Trophoblast cell (in vitro differentiated cells and primary cell): ENCODE measurements at places on chromosomes 3 and 15.

- peak; percentile 52 for DNase-seq
Measured at GRCh38 chr3:172317984-172318383, 130.3 kb downstream of the GHSR start.

DNA sequence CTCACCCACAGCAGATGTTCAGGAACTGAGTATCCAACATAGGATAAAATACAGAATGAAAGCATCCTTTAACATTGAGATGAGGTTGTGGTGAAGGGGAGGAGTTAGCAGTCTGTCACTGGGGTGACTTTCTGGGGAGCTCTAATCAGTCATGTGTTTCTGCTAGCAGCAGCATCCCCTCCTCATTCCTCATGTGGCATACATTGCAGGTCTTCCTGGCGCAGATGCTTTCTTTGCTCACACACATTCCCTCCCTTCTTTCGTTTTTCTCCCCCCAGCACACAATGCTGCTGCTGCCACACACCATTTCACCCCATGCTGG lies 135.0 kb downstream of the CACNA1D start:
- DNase-seq: no peak

DNA sequence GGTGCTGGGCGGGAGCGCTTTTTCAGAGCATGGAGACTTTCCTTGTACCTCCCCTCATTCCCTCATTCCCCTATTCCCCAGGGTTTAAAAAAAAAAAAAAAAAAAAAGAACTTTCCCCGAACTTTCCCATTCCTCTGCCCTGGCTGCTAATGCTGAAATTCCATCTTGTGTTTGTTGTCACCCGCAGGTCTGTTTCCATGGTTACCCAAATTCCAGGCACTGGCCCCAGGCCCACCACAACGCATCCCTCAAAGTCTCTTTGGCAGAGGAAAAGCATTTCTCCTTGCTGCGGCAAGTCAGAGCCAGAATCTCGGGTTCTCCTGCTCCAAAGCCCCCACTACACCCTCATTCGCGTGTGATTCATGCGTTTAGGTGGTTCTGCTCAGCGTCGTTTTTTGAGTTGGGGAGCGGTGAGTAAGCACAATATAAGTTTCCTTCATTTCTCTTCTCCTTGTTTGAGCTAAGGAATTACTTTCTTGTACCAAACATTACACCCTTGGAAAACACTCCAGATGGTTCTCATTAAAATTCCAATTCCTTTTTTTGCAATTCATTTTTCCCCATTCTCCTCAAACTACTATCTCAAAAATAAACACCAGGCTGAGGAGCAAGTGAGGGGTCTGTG lies 21.6 kb downstream of the ANAPC13 start:
- peak; percentile 95 for DNase-seq

DNA sequence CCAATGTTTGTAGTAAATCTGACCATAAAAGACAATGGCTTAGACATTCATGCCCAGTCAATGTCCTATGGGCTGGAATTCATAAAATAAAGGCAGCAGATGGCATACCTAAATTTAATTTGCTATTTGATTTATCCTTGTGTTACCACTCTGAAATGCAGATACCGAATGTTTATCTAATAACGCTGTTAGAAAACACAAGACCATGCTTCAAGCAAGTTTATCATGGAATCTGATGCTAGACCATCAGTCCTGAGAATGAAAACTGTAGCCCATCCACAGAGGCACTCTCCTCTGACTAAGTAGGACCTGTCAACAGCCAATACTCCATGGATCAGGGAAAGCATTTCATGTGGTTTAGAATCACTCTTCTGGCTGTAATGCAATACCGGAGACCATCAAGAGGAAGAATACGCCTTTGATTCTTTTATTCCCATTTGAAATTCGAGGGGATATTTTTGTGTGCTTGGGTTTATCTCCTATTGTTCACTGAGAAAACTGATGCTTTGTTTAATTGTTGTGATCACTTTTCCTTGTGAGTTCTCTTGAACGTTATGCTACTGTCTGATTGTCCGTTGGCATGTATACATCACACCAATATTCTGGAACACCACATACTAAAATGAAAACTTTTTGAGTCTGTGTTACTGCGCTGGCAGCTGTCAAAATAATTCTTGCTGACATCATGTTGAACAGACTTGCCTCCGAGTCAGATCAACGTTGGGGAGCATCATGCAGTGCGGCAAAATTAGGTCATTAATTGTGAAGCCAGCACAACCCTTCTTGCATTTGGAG lies 12.1 kb upstream of the CPB1 start:
- DNase-seq: no peak

DNA sequence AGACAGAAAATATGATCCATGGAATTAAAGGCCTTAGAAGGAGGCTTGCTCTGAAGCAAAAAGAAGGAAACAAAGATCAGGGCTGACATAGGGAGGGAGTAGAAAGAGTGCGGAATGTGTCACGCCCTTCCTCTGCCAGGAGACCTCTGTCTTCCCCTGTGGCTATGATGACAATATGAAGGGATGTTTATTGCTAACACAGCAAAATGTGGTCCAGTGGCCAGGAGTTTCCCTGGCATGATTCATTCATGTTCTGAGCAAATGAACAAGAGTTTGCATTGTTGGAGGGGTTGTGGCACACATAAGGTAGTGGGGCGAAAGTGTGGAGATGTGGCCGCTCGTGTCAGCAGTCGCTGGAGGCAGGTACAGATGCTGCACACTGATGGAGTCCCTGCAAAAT lies 169.4 kb downstream of the SHQ1 start:
- DNase-seq: no peak

GRCh38 chr15:75902129-75902557 lies 1.5 kb upstream of the FBXO22 start:
- DNase-seq: peak; percentile 90

- no peak for DNase-seq
Measured at GRCh38 chr3:99903869-99904268, 86.2 kb downstream of the CMSS1 start.

DNA sequence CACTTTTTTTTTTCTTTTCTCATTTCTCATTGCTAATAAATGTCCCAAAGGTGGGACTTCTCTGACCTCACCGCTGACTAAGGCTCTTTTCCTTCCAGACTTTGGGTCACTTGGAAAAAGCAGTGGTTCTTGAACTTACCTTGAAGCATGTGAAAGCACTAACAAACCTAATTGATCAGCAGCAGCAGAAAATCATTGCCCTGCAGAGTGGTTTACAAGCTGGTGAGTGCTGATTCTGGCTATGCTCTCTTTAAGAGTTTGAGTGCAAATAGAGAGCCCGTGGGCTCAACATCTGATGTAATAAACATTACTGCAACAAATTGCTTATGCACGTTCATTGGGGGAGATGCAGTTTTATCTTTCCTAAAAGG lies 2.0 kb downstream of the BHLHE40 start:
- no peak for DNase-seq

DNA sequence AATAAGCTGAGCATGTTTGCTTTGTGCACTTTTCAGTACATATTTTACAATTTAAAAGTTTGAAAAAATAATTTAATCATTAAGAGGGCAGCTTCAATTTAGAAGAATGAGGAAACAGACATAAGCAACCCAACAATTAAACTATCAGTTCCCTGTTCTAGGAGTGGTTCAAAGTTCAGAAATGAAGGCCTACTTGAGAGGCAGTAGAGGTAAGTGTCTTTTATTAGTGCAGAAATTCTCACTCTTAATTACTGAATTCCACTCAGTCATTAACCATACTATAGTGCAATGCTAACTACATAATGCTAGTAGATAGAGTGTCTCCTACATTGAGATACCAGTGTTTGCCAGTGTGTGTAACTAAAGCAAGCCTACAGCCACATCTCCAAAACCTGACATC lies 73.1 kb downstream of the TNIK start:
- DNase-seq: no peak

GRCh38 chr3:111998636-111999483 lies at the start of gene TAGLN3:
TAGLN3 (plus strand) TSS chr3:111998922; CDS start chr3:111999423, 501 bp downstream.
- DNase-seq: no peak

DNA sequence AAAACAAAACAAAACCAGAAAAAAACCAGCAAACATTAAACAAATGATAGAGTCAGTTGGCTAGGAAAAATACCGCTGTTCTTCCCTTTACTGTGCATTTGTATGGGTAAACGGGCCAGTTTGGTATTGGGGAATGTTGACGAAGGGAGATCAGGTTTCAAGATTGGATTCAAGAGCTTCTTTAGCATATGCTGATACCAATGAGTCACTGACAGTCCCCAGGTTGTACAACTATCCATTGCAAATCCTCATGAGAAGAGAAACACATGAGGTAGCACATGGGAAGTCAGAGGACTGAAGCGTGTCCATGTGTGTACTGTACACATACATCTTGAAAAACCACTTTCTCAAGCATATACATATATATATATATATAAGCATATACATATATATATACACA lies 25.6 kb downstream of the TIGIT start:
- DNase-seq: peak; percentile 46

DNA sequence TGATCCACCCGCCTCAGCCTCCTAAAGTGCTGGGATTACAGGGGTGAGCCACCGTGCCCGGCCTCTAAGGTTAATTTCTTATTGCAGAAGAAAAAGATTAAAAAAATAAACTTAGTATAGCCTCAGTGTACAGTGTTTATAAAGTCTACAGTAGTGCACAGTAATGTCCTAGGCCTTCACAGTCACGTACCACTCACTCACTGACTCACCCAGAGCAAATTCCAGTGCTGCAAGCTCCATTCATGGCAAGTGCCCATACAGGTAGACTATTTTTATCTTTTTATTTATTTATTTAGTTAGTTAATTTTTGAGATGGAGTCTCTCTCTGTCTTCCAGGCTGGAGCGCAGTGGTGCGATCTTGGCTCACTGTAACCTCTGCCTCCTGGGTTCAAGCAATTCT lies 3.2 kb upstream of the FLNB start:
- peak; percentile 90 for DNase-seq

- DNase-seq: no peak
Measured at GRCh38 chr3:52253314-52254304, 8.1 kb downstream of the PPM1M start.
